ENCODE measurements at places on chromosomes 1 and 21. TPM values are rescaled to one million over a fixed set of nuclear protein-coding genes. Genes with fewer than 3 reads are reported as not detected.

Gene RNF19B
- 14.1 TPM for total RNA-seq

Gene PLXNA2
- 5.8 TPM for total RNA-seq

Gene LCE1B
- total RNA-seq, result not detected

Gene UBE2U
- total RNA-seq, result not detected

Gene LRRC3
- 1.3 TPM for total RNA-seq

Gene PTPRU
- 44.4 TPM for total RNA-seq

Gene GLUL
- 391 TPM for total RNA-seq

Gene CRP
- not detected for total RNA-seq

Gene CD1E
- total RNA-seq, result not detected

Gene NFASC
- 61.9 TPM for total RNA-seq

Gene TRIM45
- total RNA-seq, result 1.2 TPM

Gene GJA4
- total RNA-seq, result not detected

Gene ELF3
- total RNA-seq, result 0.81 TPM

Gene NRIP1
- total RNA-seq, result 25.8 TPM

Gene KIAA1614
- total RNA-seq, result 15.4 TPM

Gene NPHS2
- not detected for total RNA-seq

Gene AIRE
- total RNA-seq, result not detected

Gene CACNA1S
- not detected for total RNA-seq

Gene LPAR3
- total RNA-seq, result 16.9 TPM

Gene BACE2
- total RNA-seq, result 36.3 TPM

Gene VWA5B1
- not detected for total RNA-seq

Gene AQP10
- not detected for total RNA-seq

Gene TAS1R1
- total RNA-seq, result 0.49 TPM

Gene PCSK9
- 14.8 TPM for total RNA-seq

Gene RHD
- total RNA-seq, result not detected

Gene KCNC4
- total RNA-seq, result 1.6 TPM

Gene PUM1
- total RNA-seq, result 89.2 TPM

Data from hair follicle dermal papilla cell (primary cell).